ENCODE measurements at places on chromosomes 7 and 10.

DNA sequence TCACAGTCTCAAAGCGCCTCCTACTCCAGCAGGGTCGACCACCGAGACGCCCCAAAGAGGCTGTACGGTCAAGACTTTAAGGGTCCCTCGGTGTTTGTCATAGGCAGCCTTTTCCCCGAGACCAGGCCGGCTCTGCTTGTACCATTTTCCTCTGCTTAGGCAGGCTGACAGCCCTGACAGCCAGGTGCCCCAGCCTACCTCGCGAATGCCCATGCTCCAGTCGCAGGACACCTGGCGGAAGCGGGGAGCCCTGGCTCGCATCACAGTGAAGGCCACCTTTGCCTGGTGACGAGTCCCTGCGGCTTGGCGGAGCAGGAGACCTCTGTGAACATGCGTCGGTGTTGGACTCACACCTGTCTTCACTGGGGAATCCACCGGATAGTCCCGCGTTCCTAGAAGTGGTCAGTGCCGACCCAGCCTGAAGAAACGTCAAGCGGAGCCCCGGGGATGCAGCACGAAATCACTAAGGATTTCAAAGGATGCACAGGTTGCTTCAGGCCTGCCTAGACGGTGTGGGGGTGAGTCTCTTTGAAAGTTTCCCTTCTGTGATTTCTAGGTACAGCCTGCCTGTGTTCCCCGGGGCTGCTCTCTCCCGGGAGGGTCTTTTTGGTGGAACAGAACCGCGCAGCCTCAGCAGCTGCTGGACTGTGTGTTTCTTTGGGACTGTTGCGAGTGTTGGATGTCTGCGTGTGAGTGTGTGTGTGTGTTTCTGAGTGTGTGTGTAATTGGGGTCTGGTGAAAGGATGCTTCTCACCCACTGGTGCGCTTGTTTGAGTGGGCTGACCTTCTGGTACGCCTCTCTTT lies 30.5 kb upstream of the ZNF273 start:
- no peak for DNase-seq

- DNase-seq: no peak
Measured at GRCh38 chr7:155887174-155887525, 74.9 kb upstream of the SHH start.

- DNase-seq: no peak
Measured at GRCh38 chr10:78717200-78717599, 351.6 kb upstream of the ZMIZ1 start.

DNA sequence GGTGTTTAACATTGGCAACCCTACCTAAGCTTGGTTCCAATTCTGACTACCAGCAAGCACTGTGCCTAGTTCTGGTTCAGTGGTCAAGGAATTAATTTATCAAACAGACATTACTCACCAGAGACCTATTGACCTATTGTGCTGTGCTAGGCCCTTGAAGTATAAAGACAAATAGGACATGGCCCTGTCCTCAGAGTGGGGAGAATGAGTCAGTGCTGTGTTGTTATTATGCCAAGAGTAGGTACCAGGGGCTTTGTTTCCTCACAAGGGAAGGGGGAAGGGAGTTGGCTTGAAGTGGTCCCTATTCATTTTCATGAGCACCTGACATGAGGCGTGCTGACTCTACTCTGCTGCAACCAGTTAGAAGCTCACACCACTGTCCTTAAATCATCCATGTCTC lies 62.6 kb upstream of the PLPP4 start:
- DNase-seq: no peak

DNA sequence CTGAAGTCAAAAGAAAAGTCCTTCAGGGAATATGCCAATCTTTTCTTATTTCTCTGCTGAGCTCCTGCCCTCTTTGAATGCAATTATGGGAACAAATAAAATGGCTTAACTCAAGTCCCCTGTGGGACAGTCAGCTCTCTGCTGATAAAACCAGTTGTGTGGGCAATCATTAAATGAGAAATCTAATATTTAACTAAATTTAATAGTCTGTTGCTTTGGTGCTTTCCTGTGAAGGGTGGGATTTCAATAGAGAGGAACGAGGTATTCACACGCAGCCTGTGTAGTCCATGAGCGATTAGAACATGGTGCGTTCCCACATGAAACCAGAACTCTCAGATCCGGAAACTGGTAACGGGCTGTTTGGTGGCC lies 138.4 kb downstream of the PAXIP1 start:
- no peak for DNase-seq

- no peak for DNase-seq
Measured at GRCh38 chr10:46520941-46521340, 35.5 kb downstream of the GPRIN2 start.

DNA sequence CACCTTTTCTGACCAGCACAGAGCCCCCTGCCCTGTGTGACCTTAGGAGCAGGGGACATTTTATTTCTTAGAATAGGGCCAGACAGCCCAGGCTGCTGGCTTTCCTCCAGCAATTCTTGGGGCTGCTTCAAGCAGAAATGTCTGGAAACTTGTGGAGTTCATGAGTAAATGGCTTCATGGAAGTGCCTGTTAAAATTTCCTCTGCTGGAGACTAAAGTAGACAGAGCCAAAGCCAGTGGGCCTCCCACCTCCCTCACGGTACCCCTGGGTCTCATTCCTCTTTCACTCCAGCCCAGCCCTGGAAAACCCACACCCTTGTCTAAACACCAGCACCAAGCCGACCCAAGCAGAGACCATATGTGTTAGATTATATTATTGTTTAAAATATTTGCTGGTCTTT lies 505.5 kb upstream of the ZMIZ1 start:
- no peak for DNase-seq
